Pancreas (tissue), 10 donors: ENCODE measurements at places on chromosomes 16 and 17. TPM values are rescaled to one million over a fixed set of nuclear protein-coding genes. Genes with fewer than 3 reads are reported as not detected.

Gene SGCA
- not detected for total RNA-seq

Gene KRTAP2-3
- total RNA-seq: not detected

Gene KCNG4
- total RNA-seq: not detected

Gene SAMD14
- 0.86 TPM for total RNA-seq

Gene NEUROD2
- total RNA-seq: not detected

Gene KRTAP16-1
- total RNA-seq: not detected

Gene OR3A3
- not detected for total RNA-seq

Gene CNGB1
- 0.03 TPM for total RNA-seq

Gene ATAD5
- total RNA-seq: 0.69 TPM

Gene CCL4
- 1.9 TPM for total RNA-seq

Gene TPSD1
- not detected for total RNA-seq

Gene KRTAP9-2
- not detected for total RNA-seq

Gene MRPL10
- total RNA-seq: 24.9 TPM

Gene ZFHX3
- total RNA-seq: 8.7 TPM

Gene TOM1L2
- total RNA-seq: 21.6 TPM

Gene OR1G1
- total RNA-seq: not detected

Gene GIT1
- total RNA-seq: 15.3 TPM

Gene SEZ6
- 0.56 TPM for total RNA-seq

Gene CRYBA1
- total RNA-seq: not detected

Gene CCT6B
- 0.69 TPM for total RNA-seq

Gene ANKRD40CL
- 0.16 TPM for total RNA-seq

Gene DDX19B
- total RNA-seq: 14.3 TPM

Gene PTGES3L
- total RNA-seq: 0.41 TPM

Gene POLR2C
- 26.7 TPM for total RNA-seq

Gene NDUFAF8
- 20.7 TPM for total RNA-seq

Gene NTN3
- 0.09 TPM for total RNA-seq

Gene ACSM5
- 0.90 TPM for total RNA-seq

Gene FOXO3B
- total RNA-seq: 1.4 TPM

Gene TBC1D3G
- not detected for total RNA-seq

Gene CCL17
- not detected for total RNA-seq

Gene ASPA
- total RNA-seq: 0.49 TPM

Gene RNF222
- not detected for total RNA-seq

Gene CTDNEP1
- total RNA-seq: 75.2 TPM

Gene ATXN2L
- total RNA-seq: 56.0 TPM

Gene ZNF629
- total RNA-seq: 6.8 TPM

Gene ATF7IP2
- 16.7 TPM for total RNA-seq

Gene KRT15
- 0.35 TPM for total RNA-seq

Gene C16orf46
- 0.79 TPM for total RNA-seq

Gene FBXW10B
- total RNA-seq: 0.24 TPM

Gene MT4
- not detected for total RNA-seq

Gene GPRC5C
- 49.4 TPM for total RNA-seq

Gene TMEM219
- total RNA-seq: 58.3 TPM

Gene BCAR1
- total RNA-seq: 30.1 TPM

Gene SKAP1
- 0.92 TPM for total RNA-seq

Gene MYH1
- not detected for total RNA-seq

Gene CA5A
- not detected for total RNA-seq

Gene ELMO3
- total RNA-seq: 20.1 TPM

Gene KRTAP2-2
- not detected for total RNA-seq

Gene KIFC3
- total RNA-seq: 61.1 TPM

Gene METTL16
- total RNA-seq: 16.5 TPM

Gene TLCD1
- total RNA-seq: 3.9 TPM

Gene SEPTIN1
- 1.2 TPM for total RNA-seq

Gene P2RX5
- total RNA-seq: 0.39 TPM

Gene EVI2A
- total RNA-seq: 3.7 TPM

Gene CCL14
- total RNA-seq: 6.1 TPM

Gene CTU2
- total RNA-seq: 13.3 TPM
